ENCODE measurements at places on chromosomes 6 and 20. TPM values are rescaled to one million over a fixed set of nuclear protein-coding genes. Genes with fewer than 3 reads are reported as not detected.

RIMS1 gene
- 0.70 TPM for total RNA-seq

RNF182 gene
- total RNA-seq: 6.1 TPM

PTK6 gene
- 0.30 TPM for total RNA-seq

PBX2 gene
- 64.2 TPM for total RNA-seq

PRL gene
- total RNA-seq: not detected

ID1 gene
- total RNA-seq: 424 TPM

Data from H7 (cell line).